ENCODE measurements at places on chromosomes 5 and 9. TPM values are rescaled to one million over a fixed set of nuclear protein-coding genes. Genes with fewer than 3 reads are reported as not detected.

Gene TRIM36
- total RNA-seq: 0.15 TPM

Gene SLC4A9
- total RNA-seq: 0.29 TPM

Gene TLN1
- 118 TPM for total RNA-seq

Gene ZBED3
- total RNA-seq: 1.3 TPM

Gene SHC3
- 0.66 TPM for total RNA-seq

Gene TOR1B
- 12.8 TPM for total RNA-seq

DNA sequence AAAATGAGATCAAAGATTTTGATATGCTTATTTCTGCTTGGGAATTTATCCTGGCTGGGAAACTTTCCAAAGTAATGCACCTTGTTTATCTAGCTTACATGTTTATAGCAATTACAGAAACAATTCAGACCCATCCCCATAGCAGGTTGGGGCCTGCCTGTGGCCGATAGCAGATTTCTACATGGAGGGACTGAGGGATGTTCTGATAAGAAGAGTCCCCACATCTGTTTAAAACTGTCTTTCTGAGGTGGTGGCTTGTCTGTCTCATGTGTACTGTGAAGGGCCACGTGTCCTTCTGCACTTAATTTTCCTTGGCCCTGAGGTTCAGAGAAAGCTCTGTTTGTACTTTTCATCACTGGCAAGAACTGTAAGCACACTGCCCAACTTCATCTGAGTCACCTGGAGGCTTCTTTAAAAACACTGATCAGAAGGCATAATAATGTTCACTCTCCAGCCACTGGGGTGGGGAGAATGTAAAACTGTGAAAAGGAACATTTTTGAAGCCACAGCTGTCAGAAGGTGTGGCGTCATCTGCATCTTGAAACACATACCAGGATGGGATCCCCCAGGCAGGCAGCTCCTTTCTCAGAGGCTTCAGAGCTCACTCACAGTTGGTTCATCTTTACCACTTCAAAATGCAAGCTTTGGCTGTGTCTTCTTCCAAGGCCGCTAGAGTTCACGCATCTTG lies 80.3 kb downstream of the MAP1B start:
- DNase-seq: no peak
- H3K4me3 ChIP-seq: no peak overlapping the region
- H3K4me1 ChIP-seq: no peaks in the 10 kb centered on the region
- no peaks in the 10 kb centered on the region for H3K36me3 ChIP-seq
- H3K27me3 ChIP-seq: no peaks in the 10 kb centered on the region

GRCh38 chr9:77725820-77726219 lies 77.7 kb upstream of the GNA14 start:
- H3K36me3 ChIP-seq: no peaks in the 10 kb centered on the region
- H3K27me3 ChIP-seq: no peaks in the 10 kb centered on the region
- DNase-seq: no peak
- H3K4me3 ChIP-seq: no peak overlapping the region
- no peaks in the 10 kb centered on the region for H3K4me1 ChIP-seq

DNA sequence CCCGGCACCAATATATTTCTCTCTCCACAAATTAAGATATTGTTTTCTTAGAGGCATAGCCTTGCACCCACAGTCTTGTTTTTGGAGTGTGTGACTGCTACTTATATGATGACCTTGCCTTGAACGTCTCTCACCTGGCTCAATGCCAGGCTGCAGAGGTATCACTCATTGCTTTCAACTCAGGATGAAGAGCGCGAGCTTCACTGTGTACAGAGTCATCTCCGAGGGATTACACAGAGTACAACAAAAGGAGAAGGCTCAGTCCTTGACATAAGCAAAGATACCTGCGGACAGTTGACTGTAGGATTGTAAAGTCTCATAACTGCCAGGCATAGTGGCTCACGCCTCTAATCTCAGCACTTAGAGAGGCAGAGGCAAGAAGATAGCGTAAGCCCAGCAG lies 53.8 kb downstream of the CD180 start:
- H3K36me3 ChIP-seq: peaks cover 13% of the 10 kb centered on the region
- H3K27ac ChIP-seq: no peak overlapping the region
- no peaks in the 10 kb centered on the region for H3K4me1 ChIP-seq
- DNase-seq: no peak
- no peak overlapping the region for H3K4me3 ChIP-seq

GRCh38 chr9:110148384-110148783 lies 59.6 kb downstream of the C9orf152 start:
- H3K27ac ChIP-seq: no peak overlapping the region
- no peak for DNase-seq

DNA sequence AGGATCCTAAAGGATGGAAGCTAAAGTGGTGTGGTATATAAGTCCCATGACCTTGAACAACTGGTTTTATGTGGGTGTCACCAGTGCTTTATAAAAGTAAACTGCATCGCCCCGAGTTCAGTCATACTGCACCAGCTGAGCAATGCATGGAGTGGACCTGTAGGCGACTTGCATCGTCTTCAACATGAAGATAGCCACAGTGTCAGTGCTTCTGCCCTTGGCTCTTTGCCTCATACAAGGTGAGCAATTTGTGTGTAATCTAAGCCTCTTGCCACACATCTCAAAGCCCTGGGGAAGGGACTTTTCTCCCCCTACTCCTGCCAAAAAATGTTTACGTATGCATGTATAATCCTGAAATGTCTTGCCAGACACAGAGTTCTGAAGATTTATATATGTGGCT lies at the start of gene SPINK5:
SPINK5 (plus strand) TSS at position 120 of the 400 bp plus-strand sequence; CDS start at position 185, 65 bp downstream.
- DNase-seq: peak; percentile 20
- H3K4me3 ChIP-seq: no peak within 1 kb of the TSS
- H3K27ac ChIP-seq: no peak within 1 kb of the TSS

GRCh38 chr5:142826741-142827492 lies 56.7 kb downstream of the ARHGAP26 start:
- peak overlapping the region; percentile 95 for H3K27ac ChIP-seq
- DNase-seq: peak; percentile 88
- H3K4me1 ChIP-seq: peaks cover 93% of the 10 kb centered on the region

DNA sequence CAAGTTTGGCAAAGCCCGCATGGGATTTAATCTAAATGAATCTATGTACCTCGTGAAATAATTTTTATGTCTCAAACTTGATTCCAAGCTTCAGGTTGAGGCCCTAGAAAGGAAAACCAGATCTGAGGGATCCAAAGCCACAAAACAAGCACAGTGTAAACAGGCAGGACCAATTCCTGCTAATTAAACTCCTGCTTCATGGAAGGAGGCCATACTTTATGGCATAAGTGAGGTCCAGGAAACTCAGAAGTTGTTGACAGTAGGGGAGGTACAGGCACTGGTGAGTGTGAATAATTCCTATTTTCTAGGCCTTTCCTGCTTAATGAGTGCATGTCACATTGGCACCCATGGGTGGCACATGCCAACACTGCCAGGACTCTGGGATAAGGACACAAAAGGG lies 648.6 kb upstream of the SGCD start:
- H3K4me3 ChIP-seq: no peak overlapping the region
- no peak overlapping the region for H3K27ac ChIP-seq
- no peaks in the 10 kb centered on the region for H3K27me3 ChIP-seq
- no peak for DNase-seq

GRCh38 chr5:61504143-61504770 lies 172.2 kb downstream of the ZSWIM6 start:
- H3K4me3 ChIP-seq: no peak overlapping the region
- no peak for DNase-seq
- H3K4me1 ChIP-seq: no peaks in the 10 kb centered on the region
- H3K27ac ChIP-seq: no peak overlapping the region
- no peaks in the 10 kb centered on the region for H3K27me3 ChIP-seq
- no peaks in the 10 kb centered on the region for H3K36me3 ChIP-seq

DNA sequence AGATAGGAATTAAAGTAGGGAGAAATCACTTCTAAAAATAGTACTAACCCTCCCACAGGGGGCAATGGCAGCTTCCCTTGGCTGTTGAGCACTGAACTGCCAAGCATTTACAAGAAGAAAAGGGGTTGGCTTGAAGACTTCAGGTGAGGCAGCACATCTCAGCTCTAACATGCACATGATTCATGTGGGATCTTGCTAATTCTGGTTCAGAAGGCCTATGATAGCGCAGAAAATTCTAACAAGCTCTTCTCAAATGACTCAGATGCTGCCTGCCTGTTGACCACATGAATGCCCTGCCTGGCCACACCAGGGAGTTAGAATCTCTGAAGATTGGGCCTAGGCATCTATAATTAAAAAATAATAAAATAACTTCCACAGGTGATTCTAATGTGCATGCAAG lies 22.6 kb downstream of the CD180 start:
- DNase-seq: no peak
- H3K27ac ChIP-seq: no peak overlapping the region
- H3K4me3 ChIP-seq: no peak overlapping the region

DNA sequence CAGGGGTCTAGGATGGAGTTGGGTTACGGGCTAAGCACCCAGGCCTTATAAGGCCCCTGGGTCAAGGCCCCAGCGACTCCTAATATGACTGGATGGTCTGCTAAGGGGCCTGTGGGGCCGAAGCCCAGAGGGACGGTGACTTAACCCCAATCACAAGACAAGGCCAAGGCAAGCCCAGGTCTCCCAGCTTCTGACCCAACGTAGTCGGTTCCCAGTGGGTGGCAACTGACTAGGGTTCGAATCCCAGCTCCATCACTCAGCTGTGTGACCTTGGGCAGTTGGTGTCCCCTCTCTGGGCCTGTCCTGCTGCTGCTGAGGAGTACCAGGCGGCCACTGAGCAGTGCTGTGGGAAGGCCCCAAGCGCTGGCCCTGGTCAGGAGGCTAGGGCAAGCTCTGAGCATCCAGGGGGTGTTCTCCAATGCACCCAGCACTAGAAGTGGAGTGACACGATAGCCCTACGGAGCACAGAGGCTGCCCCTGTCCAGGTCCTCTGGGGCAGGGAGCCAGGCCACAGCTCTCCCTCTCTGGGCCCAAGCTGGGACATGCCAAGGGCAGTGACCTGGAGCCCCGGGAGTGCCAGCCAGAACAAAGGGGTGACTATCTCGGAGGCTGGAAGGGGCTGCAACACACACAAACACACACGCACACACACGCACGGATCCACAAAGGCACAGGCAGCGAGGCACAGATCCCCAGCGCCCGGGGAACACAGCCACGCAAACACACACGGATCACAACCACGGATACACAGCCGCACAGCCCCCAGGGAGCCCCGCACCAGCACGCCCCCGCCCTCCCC lies 512 bp downstream of the AK1 start:
- H3K27me3 ChIP-seq: no peaks in the 10 kb centered on the region
- no peak for DNase-seq
- peak overlapping the region; percentile 77 for H3K4me3 ChIP-seq
- H3K27ac ChIP-seq: no peak overlapping the region

GRCh38 chr5:179309383-179309670 lies 35.9 kb downstream of the ADAMTS2 start:
- H3K4me1 ChIP-seq: no peaks in the 10 kb centered on the region
- H3K27ac ChIP-seq: no peak overlapping the region
- H3K36me3 ChIP-seq: no peaks in the 10 kb centered on the region
- no peak overlapping the region for H3K4me3 ChIP-seq
